ENCODE measurements at places on chromosomes 16 and 17. TPM values are rescaled to one million over a fixed set of nuclear protein-coding genes. Genes with fewer than 3 reads are reported as not detected.

Gene CX3CL1
- total RNA-seq: not detected

Gene MPDU1
- 56.0 TPM for total RNA-seq

Gene TLCD1
- 1.3 TPM for total RNA-seq

Gene CCL4
- total RNA-seq: 3.6 TPM

Gene EVI2A
- total RNA-seq: 103 TPM

Gene SPATA2L
- total RNA-seq: 10.3 TPM

Gene KRT39
- total RNA-seq: not detected

Gene HCRT
- not detected for total RNA-seq

Gene GLG1
- total RNA-seq: 157 TPM

Gene ST6GALNAC1
- 5.2 TPM for total RNA-seq

Gene MYH11
- total RNA-seq: not detected

Gene C17orf100
- total RNA-seq: 4.3 TPM

Gene CCL14
- total RNA-seq: not detected

Gene IQCK
- 1.4 TPM for total RNA-seq

Gene ROGDI
- 7.0 TPM for total RNA-seq

Gene ZNF287
- total RNA-seq: 8.6 TPM

Gene USP43
- 0.07 TPM for total RNA-seq

Gene COX10
- 21.0 TPM for total RNA-seq

Gene DRC3
- total RNA-seq: not detected

Gene RAB34
- total RNA-seq: 11.8 TPM

Gene IL21R
- total RNA-seq: 44.7 TPM

Gene TMEM231
- total RNA-seq: 2.3 TPM

Gene FOXF1
- not detected for total RNA-seq

Gene FBXW10B
- 0.19 TPM for total RNA-seq

Gene ZG16
- not detected for total RNA-seq

Gene KAT7
- 73.2 TPM for total RNA-seq

Gene TBC1D3H
- not detected for total RNA-seq

Gene GPR179
- not detected for total RNA-seq

Gene PIPOX
- 0.96 TPM for total RNA-seq

Gene SLC6A2
- total RNA-seq: not detected

Gene CDK10
- 92.6 TPM for total RNA-seq

Gene CHST6
- total RNA-seq: not detected

Gene CDC42EP4
- total RNA-seq: 2.1 TPM

Gene TBC1D3C
- total RNA-seq: not detected

Gene XYLT1
- total RNA-seq: 39.2 TPM

Gene NOS2
- total RNA-seq: not detected

Gene KRTAP1-5
- not detected for total RNA-seq

Gene HOXB9
- total RNA-seq: not detected

Gene KCNJ18
- total RNA-seq: not detected

Gene BMERB1
- 2.3 TPM for total RNA-seq

Gene CLUH
- total RNA-seq: 43.4 TPM

Gene ADAP2
- total RNA-seq: 0.91 TPM

Gene TNFRSF13B
- not detected for total RNA-seq

Gene MED31
- 20.5 TPM for total RNA-seq

Gene LRRC46
- 0.63 TPM for total RNA-seq

Gene MYO1D
- 4.1 TPM for total RNA-seq

Gene SLC43A2
- 0.48 TPM for total RNA-seq
